ENCODE measurements at places on chromosomes 1 and 21.

DNA sequence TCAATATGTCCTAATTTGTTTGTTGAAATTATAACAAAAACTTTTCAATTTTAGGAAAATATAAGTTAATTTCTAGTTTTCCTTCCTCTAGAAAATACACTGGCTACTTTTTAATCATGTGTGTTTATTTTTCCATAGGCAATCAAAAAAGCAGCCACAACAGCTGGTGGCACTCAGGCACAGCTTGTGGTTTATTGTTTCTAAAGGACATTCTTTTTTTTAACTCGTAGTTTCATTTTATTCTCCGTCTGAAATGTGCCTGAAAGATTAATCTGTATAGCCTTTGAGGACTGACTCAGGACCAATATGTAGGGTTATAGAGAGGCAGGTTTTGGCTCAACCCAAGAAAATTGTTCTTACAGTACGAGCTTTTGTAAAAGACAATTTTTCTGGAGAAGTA lies 20.7 kb upstream of the STX12 start:
- no peak for DNase-seq

DNA sequence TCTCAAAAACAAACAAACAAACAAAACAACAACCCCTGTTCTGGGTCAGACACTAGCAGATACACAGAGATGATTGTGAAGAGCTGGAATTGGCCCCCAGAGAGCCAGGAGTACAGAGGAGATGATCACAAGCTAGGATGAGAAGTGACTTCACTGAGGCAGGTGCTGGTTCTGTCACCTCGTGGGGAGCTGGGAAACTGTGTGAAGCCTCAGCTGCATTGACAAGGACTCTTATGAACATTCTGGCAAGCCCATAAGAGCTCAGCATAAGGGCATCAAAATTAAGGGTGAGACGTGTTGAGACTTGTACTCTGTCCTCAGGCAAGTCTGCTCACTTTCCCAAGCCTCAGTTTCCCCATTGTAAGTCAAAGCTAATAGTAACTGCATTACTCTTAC lies 14.7 kb upstream of the PTP4A2 start:
- DNase-seq: no peak

- no peak for DNase-seq
Observed at GRCh38 chr1:99181892-99182291, 82.4 kb upstream of the PLPPR4 start.

- DNase-seq: peak; percentile 8
Observed at GRCh38 chr1:176517484-176517883, 54.5 kb downstream of the PAPPA2 start.

DNA sequence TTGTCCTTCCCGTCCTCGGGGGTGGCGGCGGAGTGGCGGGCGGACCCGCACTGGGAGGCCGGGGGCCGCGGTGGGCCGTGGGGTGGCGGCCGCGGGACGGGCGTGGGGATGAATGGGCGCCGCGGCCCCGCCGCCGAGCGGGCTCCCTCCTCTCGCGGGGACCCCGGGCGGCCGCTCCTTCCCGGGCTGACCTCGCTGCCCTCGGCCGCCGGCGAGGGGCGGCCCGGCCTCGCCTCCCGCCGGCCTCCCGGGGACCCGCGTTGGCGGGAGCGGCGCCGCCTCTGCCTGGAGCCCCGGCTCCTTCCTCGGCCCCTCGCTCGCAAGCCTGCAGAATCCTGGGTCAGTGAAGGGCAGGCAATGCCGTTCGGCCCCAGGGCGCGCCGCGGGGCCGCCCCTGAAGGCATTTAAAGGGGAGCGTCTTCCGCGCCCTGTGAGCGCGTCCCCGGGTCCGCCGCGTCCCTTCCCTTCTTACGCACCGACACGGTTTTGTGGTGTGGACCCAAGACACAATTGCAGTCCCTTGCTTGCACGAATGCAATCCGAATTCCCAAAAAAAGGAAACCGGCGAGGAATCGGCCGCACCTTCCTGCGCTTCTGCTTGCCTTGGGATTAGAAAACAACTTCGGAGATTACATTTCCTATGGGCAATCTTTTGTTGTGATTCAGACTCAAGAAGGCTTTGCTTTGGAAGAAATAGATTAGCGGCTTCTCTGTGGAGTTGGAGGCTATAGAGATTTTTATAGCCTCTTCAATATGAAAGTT lies 776 bp downstream of the ITSN1 start:
- peak; percentile 45 for DNase-seq

- no peak for DNase-seq
Observed at GRCh38 chr1:154091706-154092105, 63.2 kb downstream of the NUP210L start.

DNA sequence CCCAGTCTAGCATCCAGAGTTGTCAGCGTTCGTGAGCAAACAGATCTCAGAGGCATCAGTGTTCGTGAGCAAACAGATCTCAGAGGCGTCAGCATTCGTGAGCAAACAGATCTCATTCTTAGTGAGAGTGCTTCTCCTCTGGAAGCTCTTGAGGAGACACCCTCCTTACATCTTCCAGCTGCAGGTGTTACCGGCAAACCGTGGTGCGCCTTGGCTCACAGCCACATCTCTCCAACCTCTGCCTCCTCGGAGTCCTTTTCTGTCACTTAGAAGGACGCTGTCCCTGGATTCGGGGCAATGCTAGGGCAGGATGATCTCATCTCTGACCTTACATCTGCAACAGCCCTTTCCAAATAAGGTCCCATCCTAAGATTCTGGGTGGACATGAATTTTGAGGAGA lies 14.6 kb upstream of the UMODL1 start:
- no peak for DNase-seq

DNA sequence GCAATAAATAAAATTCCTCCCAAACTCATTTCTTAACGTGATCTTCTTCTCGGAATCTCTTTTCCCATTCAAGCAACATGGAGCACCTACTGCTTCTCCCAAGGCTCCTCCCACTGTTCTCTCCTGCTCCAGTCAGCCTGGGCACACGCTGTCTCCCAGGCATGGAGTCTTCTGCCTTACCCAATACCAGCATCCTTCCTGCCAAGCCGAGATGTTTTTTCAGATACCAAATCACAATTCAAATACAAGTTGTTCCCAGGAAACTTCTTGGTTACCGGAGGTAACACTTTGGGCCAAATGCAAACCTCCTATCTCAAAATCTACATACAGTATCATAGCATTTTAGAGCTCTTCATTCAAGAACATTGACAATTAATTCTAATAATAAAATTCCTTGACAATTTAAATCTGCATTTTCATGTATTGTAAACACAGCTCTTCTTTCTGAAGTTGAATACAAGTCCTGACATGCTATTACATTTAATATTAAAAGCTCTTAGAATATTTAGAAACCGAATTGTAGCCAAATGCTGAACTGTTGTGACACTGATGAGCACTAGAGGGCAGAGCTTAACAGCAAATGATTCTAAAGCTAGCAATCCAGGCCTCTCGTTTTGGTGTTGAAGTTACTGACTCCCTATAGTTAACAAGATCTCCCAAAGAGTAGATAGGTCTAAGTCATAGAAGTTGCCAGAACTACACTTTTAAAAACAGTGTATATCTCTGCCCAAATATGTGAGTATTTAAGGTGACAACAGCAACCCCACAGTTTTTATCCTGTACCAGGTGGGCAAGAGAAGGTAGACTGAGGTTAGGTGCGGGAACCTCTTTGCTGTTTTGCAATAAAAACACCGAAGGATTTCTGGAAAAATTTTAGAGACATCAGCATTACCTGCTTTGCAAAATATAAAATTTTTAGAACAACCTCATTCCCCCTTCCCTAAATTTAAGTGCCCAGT lies 52.3 kb downstream of the BCAR3 start:
- peak; percentile 77 for DNase-seq

- DNase-seq: no peak
Observed at GRCh38 chr21:18334066-18334465, 69.5 kb downstream of the TMPRSS15 start.

GRCh38 chr1:158203693-158204457 lies 23.2 kb downstream of the CD1D start:
- peak; percentile 54 for DNase-seq

Measured in EL (cell line).